ENCODE measurements at places on chromosomes 12 and 14.
A peak's percentile ranks its signal among the peaks of the same experiment; 100 is the strongest.

DNA sequence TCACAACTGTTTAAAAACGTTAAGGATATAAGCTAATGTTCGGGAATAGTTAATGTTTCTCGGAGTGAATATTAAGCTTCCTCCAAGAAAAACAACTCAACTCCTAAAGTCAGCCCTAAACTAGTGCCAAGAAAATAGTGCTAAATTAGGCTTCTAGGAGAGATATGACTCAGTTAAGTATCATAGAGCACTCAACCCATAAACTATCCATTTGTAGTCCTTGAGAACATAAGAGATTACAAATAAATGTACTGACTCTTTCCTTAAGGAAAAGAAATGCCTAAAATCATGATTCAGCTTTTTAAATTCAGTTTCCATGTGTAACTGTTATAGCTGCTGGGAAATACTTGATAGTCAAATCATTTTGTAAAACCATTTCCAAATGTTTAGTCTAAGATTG lies 117.1 kb downstream of the HMGA2 start:
- DNase-seq = no peak

DNA sequence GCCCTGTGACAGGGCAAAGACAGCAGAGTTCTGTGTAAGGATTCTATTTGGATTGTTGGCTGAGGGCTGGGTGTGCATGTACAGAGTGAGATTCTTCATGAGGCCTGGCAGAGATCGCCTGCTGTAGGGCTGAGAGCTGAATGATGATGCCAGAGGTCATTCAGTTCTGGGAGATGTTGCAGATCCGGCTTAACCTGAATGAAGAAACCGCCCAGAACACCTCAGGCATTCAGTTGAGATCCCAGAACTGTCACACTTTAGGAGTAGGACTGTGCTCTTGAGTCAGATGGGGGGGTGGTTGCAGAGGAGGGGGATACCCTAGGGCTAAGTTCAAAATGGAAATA lies 5.8 kb upstream of the EVL start:
- no peak for DNase-seq

DNA sequence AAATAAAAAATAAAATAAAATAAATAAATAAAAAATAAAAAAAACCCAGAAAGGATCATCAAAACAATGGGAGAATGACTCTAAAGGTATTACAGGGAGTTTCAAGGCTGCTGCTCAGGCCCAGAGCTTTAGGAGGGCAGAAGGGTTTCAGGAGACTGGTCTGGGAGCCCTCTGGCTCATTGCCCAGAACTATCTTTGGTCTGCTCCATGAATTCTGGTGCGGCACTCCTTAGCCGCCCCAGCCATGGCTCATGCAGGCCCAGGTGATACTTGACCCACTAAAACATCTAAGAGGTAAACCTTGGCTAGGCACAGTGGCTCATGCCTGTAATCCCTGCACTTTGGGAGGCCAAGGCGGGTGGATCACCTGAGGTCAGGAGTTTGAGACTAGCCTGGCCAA lies 14.7 kb upstream of the TMED10 start:
- no peak for DNase-seq

- peak; percentile 68 for DNase-seq
These were observed at the start of gene ST8SIA1 for GRCh38 chr12:22334410-22335100. TSS of gene ST8SIA1 (minus strand) at chr12:22334707. CDS start at chr12:22334232, 475 bp downstream.

DNA sequence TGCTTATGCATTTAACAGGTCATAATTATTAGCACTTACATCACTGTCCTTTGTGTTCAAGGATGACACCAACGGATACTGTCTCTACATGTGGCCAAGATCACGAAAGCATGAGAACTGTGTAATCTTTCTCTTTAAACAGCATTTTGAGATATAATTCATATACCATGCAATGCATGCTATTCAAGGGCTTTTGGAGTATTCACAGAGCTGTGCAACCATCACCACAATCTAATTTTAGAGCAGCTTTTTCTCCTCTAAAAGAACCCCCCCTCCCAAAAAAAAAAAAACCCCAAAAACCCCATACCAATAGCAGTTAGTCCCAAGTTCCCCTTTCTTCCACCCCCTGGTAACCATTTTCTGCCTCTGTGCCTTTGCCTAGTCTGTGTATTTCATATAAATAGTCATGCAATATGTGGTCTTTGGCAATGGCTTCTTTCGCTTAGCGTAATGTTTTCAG lies 60.6 kb downstream of the SPRING1 start:
- DNase-seq = no peak
